Stimulated activated CD4-positive, alpha-beta T cell treated with anti-CD3 and anti-CD28 coated beads, Interleukin-2, amount 100 ng/mL, for 24 hours (primary cell): ENCODE measurements at places on chromosomes 4 and X.

DNA sequence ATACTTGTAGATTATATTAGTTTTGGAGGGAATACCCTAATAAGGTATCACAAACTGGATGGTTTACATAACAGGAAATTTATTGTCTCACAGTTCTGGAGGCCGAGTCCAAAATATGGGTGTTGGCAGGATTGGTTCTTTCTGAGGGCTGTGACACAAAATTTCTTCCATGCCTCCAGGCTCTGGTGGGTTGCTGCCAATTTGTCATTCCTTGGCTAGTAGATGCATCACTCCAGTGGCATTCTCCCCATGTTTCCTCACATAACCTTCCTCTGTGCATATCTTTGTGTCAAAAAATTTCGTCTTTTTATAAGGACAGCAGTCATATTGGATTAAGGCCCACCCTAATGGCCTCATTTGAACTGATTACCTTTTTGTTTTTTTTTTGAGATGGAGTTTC, 49.3 kb downstream of the APELA start:
- DNase-seq = no peak

DNA sequence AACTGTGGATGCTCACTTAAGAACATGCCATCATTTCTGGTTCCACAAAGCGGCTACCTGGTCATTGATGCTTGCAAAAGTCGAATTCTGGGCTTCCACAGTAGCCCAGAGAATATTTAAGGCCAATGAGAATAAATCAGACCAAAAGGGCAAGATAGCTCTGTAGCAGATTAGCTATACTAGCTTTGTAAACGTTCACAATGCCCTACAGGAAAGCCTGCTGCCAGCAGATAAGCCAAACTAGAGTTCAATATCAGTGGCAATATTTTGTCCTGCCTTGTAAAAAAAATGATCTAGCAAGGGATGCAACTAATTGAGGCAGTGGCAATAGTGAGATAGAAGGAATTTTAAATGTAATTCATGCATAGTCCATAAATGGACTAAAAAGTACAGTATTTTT, 387.7 kb upstream of the TEX13C start:
- DNase-seq = no peak

DNA sequence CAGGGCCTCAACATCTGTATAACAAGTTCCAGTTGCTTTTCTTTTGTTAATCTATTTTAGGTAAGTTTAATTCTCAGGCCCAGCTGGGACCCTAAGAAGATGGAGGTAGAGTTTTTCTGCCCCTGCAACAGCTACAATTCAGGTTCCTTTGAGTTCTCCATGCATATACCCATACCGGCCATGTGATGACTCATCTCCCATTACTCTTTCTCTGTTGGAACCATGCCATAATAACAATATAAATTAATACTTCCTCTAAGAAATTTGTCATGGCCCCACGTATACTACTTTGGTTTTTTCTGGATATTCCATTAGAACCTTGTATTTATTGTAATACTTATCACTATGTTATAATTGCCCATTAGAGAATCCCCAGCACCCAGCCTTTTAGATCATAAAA, 1.3 kb upstream of the INTU start:
- no peak for DNase-seq

DNA sequence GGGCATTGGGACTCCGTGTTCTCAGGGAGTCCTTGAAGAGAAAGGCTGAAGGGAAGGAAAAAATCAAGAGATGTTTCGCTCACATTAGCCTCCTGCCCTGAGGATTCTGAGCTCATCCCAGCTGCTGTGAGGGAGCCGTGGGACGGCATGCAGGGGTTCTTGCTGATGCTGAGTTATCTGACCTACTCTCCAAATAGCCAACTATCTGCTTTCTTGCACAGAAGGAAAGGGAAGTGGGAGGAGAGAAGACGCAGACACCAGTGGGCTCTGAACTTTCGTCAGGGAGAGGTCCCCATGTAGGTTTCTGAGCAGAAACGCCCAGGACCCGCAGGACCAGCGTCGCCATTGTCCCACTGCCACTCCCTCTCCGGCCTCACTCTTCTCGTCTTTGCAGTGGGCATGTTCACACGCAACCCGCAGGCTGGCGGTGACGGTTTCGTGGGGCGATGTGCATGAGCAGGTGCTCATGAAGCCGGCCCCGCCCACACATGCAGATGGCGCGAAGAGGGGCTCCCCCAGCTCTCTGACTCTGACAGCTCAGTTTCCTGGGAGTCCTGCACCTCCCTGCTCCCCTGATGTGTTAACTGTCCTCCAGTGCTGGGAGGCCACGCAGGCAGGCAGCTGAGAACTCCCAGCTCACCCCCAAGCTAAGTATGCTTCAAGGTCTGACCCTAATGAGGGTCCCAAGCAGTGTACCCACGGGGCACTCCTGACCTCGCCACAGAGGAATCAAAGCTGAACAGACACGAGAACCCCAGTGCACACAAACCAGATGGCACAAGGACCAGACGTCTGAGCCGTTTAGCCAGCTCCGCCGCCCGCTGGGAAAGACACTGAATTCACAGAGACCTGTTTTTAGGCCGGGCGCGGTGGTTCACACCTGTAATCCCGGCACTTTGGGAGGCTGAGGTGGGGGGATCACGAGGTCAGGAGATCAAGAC, 13.6 kb upstream of the ABLIM2 start:
- DNase-seq = peak; percentile 64

GRCh38 chr4:159077702-159078495, 25.0 kb upstream of the RAPGEF2 start:
- no peak for DNase-seq
